Cortex of kidney (tissue), 1 donor: ENCODE measurements at places on chromosomes 7 and 10.

- DNase-seq, result no peak
These were observed 529.0 kb downstream of the ANKRD7 start for GRCh38 chr7:118753479-118753878.

- no peak for DNase-seq
These were observed 284.3 kb upstream of the KAT6B start for GRCh38 chr10:74542077-74542476.

DNA sequence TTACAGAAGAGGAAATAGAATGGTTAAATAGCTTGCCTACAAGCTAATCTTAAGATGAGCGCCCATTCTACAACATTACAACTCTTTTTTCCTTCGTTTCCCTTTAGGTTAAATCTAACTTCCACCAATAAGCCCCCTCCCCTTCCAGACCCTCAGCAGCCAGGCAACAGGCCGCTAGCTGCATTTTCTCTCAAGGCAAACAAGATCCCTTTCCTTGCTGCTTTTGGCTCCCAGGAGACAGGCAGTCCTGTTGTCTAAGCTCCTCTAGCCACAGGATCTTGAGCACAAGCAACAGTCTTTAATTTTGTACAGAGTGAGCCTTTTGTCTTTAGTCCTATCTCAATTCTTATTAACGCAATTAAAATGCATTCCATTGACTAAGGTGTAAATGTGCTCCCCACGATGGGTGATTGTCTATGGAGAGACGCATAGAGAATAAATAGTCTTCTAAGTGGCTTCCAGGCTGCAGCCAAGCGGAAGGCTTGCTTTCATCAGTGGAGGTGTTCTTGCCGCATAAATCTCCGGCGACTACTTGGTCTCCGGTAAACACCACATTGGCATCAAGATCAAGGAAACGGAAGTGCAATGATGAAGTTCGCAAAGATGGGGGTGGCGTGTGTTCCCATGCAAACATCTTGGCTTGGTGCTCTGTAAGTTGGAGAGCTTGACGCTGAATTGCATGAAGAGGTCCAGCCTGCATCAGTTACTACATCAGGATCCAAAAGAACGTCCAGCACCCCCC is 181.9 kb upstream of the LYZL2 start:
- no peak for DNase-seq

DNA sequence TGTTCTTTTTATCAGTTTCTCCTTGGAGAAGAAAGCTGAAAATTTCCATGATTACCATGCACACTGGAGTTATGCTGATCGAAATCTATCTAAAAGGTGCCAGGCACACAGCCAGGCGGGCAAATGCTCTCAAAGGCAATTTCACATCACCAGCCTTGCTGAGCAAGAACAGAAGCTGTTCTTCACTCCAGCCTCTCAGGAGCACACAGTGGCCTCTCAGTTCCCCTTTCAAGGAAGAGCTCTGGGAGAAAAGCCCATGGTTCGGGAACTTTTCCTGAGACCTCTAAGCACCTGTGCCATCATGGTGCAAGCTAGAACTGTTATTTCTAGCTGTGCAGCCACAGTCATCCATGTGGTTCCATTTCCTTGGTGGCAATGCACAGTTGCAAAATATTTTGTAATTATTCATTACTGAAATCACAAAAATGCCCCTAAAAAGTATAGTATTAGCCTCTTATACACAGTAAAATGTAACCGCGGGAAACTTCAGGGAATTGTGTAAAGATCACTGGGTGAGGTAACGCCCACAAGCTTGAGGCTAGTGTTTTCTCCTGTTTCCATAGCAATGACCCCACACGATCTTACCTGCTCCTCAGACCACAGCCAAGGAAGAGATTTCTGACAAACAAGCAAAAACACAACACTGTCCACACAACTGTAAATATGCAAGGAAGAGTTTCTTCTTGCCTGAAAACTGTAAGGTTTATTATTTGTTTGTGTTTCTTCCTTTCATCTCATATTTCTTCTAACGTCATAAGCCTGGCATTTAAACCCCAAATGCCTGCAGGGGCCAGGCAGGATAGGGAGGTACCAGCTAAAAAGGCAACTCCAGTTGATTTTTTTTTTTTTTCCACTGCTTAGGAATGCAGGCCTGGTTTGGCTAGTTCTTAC is 121.2 kb downstream of the FAM107B start:
- DNase-seq, result no peak

DNA sequence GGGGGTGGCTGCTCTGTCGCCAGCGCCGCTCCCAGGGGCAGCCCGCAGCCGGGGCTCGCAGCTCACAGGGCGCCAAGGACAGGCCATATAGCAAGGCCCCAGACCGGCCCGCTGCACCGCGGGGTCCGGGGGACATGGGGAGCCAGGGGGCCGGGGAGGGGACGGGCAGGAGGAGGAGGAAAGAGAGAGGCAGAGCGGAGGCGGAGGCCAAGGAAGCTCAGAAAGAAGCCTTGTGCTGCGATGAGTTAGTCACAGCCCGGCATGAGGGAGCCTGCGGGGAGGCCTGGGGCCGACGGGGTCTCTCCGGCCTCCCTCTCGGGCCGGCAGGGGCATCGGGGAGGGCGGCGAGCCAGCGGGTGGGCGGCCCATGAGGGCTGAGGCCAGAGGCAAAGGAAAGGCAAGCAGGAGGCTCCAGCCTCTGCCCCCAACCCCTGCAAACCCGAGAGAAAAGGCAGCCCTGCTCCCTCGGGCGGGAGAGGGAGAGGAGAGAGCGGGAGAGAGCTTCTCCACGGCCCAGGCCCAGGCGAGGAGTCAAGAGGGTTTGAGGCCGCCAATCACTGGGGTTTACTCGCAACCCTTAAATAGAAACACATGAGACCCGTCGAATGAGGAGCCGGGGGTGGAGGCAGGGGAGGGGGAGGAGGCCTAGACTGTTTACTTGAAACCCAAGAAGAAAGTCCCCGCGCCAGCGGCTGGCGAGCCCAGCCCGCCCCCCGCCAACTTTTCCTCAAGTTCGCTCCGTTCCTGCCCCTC is 167.9 kb downstream of the NEURL1 start:
- DNase-seq, result no peak

DNA sequence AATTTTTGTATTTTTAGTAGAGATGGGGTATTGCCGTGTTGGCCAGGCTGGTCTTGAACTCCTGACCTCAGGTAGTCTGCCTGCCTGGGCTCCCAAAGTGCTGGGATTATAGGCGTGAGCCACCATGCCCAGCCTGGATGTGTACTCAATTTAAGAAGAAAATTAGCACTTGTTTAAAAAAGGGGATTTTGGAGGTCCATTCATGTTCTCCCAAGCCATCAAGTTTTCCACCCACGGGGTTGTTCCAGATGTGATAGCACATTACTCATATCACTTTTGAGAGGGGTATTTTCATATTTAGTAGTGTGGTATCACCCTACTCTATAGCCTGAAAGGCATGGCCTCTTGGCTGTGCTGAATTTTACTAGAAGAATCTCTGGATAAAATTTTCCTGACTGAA is 10.5 kb upstream of the SLC26A3 start:
- DNase-seq, result no peak

- no peak for DNase-seq
These were observed 2.9 kb upstream of the RBM20 start for GRCh38 chr10:110641256-110641655.

GRCh38 chr7:113338071-113338696 is 219.8 kb upstream of the SMIM30 start:
- DNase-seq, result no peak

DNA sequence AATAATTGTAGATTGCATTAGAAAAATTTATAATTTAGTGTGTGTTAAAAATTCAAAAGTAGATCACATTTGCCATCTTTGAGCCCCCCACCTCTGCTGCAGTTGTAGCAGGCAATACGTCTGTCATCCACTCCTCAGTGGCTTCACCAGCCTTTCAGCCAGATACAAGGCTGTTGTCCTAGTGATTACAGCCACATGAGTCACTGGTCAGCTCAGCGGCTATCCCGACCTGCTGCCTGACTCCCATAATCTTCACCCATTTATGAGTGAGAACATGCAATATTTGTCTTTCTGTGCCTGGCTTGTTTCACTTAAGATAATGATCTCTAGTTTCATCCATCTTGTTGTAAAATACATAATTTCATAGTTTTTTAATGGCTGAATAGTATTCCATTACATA is 9.2 kb downstream of the OR2A5 start:
- no peak for DNase-seq

DNA sequence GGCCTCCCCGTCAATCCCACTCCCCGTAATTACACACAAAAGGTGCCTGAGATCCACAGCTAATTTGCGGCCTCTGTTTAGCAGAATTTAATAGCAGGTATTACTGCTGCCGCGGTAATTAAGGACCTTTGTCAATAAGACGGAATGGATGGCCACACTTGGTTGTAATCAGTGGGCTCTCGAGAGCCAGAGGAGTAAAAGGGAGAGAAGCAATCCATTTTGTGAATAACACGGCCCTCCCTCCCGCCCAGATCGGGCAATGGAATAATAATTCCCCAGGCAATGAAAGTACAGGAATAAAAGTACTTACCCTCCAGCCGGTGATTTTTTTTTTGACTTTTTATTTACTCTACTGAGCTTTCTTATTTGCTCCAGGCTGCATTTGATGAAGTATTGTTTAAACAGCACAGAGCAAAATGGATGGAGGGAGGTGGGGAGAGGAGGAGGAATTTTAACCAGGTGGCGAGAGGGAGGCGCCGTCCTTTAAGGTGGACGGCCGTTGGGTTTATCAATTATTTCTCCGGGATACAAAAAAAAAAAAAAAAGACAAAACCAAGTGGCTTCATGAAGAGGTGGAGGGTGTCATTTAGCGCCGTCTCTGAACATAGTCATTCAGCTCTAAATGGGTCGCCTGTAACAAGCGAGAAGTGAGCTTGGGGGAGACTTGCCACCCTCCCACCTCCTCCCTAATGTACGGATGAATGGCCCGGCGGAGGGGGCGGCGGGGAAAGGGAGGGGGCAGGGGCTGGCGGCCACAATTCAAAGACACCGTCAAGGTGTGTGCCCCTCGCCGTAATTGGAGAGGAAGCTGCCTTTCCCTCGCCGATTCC is 120.3 kb downstream of the BUB3 start:
- DNase-seq, result no peak

GRCh38 chr10:70742537-70743429 is 42.4 kb downstream of the TBATA start:
- no peak for DNase-seq

DNA sequence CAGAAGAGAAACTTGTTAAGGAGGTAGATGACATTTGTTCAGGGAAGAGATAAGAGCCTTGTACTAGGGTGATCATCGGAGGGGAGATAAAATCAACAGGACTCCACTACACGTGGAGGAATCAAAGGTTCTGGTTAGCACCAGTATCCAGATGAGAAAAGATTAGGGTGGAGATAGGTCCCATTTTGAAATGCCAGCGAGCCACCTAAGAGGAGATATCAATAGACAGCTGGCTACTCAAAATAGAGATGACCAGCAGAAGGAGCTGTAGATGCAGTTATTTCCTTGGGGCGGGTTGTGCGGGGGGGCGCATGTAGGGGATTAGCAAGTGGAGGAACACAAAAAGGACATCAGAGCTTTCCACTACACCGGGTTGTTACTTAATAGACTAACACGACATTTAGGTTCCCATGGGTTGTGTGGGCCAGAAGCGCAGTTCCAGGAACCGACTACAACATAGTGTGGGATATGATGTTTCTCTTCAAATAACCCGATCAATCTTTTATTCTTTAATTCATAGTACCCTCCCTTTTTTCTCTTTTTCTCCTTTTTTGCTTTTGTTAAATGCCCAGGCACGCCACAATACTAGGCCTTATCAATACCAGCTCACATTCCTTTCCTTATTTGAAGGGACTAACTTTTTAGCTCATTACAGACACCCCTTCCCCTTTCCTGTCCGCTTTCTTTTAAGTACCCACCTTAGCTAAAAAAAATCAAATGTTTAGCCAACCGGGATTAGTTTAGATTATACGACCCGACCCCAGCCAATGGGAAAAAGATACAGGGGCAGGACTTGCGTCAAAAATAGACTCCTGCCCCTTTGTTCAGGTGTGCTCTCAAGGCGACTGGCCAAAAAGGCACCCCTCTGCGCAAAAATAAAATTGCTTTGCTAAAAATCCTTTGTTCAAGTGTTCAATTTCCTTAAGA is 2.0 kb upstream of the KIF11 start:
- DNase-seq, result no peak

- no peak for DNase-seq
These were observed 186.6 kb upstream of the PDE1C start for GRCh38 chr7:32256811-32257210.

DNA sequence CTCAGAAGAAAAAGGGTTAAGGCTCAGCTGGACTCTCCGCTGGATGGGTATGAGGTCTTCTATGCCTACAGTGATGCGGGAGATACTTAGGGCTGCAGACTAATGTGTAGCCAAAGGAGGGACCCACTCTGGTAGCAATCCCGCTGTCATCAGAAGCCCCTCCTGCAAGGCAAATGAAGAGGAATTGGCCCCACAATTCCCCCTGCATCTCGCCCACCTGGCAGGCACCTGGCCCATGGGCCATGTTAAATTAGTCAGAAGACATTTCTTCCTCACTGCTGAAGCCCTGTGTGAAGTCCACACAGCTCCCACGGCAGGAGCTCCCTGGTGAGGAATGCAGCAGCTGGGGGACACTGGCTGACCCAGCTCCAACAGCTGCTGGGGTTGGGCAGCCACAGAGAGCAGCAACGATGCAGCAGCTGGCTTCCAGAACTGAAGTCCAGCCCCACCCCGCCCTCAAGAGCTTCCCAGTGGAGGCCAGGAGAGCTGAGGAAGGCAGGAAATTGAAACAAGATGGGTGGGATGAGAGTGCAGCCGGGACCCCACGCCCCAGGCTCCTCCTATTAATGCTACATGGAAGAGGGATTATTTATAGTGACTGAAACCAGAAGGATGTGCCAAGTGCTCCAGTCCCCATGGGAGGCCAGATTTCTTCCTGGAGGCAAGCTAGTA is 5.5 kb downstream of the VSTM4 start:
- no peak for DNase-seq

- no peak for DNase-seq
These were observed 188.6 kb upstream of the LYZL2 start for GRCh38 chr10:30818010-30818660.

DNA sequence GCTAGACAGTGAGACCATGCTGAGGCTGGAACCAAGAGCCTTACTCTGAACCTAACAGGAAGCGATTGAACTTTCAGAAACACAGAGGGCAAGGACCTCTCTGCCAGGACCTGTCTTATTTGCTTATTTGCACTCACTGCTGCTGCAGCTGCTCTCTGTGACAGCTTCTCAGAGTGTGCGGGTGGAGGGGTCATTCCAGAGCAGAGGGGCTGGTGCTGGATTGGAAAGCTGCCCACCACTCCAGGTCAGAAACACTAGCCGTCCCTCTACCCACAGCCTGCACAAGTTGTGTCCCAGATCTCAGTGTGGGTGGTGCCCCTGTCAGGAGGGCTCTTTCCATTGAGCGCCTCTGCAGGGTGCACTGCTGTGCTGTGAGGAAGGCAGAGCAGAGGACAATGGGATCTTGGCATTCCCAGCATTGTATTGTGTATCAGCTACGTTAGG is 126.2 kb downstream of the CCNY start:
- DNase-seq, result no peak
